RKO (cell line): ENCODE measurements at places on chromosomes 7 and 10.

- no peak for DNase-seq
Measured at GRCh38 chr10:132350391-132350790, 18.4 kb downstream of the LRRC27 start.

- no peak for DNase-seq
Measured at GRCh38 chr10:71741671-71742070, 22.1 kb upstream of the C10orf105 start.

- no peak for DNase-seq
Measured at GRCh38 chr10:119417852-119418251, 124.7 kb downstream of the RGS10 start.

- no peak for DNase-seq
Measured at GRCh38 chr7:24981171-24981951, 1.4 kb upstream of the OSBPL3 start.

GRCh38 chr10:108411206-108411605 is 1246.7 kb upstream of the SORCS1 start:
- no peak for DNase-seq

DNA sequence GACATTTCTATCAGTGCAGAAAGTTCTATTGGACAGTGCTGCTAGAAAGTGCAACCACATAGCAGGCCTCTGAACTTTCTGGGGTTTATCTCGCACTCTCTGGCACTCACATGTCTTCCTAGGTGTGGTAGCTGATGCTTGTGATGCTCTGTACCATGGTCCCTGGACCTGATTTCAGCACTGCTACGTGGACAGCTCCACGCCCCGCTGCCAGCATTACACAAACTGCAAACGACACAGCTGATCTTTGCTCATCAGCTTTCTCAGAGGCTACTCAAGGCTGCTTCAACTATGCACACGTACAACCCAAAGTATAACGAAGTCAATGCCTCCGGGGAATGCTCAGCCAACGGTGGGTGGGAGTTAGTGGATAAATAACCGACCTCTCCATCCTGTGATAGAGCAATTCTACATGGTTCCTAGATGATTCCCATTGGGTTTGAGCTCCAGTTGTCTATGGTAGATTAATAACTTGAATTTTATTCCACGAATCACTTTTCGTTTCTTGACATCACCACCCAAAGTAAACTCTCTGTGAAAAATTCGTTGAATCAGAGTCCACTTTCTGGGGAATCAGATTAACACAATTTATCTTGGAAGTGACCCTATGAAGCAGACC is 302.5 kb downstream of the ACTR3B start:
- DNase-seq: peak; percentile 59

GRCh38 chr10:50360077-50360850 is 108.9 kb upstream of the ASAH2 start:
- no peak for DNase-seq

DNA sequence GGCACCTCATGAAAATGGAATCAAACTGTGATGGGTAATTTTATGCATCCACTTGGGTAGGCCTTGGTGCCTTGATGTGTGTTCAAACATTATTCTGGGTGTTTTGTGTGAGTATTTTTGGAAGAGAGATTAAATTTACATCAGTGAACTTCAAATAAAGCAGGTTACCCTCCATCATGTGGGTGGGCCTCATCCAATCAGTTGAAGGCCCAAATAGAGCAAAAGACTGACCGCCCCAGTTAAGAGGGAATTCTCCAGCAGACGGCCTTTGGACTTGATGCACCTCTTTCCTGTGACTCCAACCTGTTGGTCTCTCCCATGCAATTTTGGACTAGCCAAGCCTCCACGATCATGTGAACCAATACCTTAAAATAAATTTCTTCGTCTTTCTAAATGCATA is 97.7 kb upstream of the DPP6 start:
- DNase-seq: no peak

- no peak for DNase-seq
Measured at GRCh38 chr10:123862421-123863182, 29.0 kb downstream of the CPXM2 start.

- peak; percentile 43 for DNase-seq
Measured at GRCh38 chr7:42843205-42843800, 68.6 kb downstream of the C7orf25 start.

DNA sequence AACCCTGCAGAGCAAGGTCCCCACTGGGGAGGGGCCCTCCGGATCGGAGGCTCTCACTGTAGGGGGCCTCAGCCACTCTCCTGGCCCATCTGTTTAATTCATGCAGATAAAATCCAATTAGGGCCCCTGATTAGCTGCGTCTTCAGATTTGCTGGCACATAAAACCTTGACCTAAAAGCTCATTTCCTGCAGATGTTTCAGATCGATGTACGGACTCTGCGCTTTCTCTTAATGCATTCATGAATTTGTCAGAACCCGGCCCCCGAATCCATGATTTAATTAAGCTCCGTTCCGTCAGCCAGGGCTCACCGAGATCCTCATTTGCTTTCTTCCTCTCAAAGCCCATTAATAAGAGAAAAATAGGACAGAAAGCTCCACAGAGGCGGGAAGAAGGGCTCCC is 40.0 kb upstream of the FOXL3 start:
- DNase-seq: no peak

GRCh38 chr7:39741942-39742623 is 118.7 kb downstream of the RALA start:
- DNase-seq: no peak

DNA sequence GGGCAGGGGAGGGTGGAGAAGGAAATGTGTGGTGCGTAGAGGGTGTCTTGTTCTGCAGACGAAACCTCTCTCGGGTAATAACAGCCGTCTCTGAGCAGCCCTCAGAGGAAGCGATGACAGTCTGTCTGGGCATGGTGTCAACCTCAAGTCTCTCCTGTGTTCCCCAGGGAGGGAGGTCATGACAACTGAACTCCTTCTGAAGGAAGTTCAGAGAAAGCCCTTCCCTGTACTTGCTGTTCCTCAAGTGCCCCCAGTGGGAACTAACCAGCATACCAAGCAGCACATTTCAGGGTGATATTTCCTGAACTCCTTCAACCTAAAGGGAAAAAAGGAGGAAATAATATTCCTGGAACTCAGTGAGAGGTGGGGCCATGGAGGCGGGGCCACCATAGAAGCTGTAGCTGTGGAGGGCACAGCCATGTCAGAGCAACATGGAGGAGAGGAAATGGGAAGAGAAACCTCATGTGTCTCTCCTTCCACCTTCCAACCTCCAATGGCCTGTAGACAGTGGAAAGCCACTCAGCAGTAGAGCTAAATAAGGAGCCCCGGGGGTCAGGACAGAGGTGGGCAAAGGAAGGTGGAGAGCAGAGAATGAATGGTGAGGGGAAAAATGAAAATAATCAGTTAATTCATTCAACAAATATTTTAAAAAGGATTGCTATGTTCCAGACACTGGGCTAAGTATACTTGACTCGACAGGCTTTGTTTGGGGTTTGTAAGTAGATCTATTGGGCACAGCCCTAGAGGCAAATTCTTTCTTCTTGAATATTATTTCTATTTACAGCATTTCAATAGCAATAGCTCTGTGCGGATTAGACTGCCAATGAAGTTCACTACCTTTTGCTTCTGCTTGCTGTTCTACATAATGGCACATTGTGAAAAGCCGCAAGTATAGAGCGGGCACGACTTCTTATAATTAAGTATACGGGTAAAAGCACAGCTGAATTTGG is 61.0 kb upstream of the AOAH start:
- no peak for DNase-seq

DNA sequence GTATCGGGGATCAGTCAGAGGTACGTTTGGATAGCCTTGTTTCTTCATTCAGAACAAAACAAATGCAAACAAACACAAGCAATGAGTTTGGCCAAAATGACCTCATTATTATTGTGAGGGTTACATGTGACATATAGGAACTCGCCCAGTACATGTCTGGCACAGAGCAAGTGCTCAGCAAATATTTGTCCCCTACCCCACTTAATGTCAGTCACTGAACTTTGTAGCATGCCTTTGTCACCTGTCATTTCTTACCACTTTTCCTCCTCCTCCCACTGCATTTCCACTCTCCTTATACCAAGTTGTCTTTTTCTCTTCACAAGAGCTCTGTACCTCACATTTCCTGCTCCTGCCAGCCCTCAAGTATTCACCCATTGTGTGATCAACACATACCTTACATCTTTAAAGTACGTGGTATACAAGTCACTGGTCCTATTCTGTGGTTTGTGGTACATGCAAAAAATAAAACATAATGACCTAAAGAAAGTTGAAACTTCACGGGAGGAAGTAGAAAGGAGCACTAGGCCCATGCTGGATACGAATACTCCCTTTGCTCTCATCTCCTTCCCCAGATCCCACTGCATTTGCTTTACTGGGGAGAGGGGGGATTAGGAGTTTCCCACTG is 236.0 kb downstream of the INHBA start:
- no peak for DNase-seq

GRCh38 chr7:55363386-55364170 is 1.6 kb upstream of the LANCL2 start:
- DNase-seq: no peak

DNA sequence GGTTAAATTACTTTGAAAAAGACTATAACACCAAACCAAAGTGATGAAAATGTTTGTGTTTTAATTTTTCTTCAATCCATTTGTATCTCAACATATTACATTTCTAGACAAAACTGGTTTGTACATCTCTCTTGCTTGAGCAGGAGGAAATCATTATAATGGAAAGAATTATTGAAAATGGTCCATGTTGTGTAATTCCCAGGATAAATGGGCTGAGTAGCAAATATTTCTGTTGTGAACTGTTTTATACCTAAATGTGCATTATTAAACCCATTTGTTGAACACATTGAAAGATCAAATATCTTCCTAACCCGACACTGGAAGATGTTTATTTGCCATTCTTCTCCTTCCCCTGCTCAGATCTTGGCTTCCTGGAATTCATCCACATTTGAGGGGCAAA is 14.1 kb upstream of the CDK6 start:
- DNase-seq: no peak

DNA sequence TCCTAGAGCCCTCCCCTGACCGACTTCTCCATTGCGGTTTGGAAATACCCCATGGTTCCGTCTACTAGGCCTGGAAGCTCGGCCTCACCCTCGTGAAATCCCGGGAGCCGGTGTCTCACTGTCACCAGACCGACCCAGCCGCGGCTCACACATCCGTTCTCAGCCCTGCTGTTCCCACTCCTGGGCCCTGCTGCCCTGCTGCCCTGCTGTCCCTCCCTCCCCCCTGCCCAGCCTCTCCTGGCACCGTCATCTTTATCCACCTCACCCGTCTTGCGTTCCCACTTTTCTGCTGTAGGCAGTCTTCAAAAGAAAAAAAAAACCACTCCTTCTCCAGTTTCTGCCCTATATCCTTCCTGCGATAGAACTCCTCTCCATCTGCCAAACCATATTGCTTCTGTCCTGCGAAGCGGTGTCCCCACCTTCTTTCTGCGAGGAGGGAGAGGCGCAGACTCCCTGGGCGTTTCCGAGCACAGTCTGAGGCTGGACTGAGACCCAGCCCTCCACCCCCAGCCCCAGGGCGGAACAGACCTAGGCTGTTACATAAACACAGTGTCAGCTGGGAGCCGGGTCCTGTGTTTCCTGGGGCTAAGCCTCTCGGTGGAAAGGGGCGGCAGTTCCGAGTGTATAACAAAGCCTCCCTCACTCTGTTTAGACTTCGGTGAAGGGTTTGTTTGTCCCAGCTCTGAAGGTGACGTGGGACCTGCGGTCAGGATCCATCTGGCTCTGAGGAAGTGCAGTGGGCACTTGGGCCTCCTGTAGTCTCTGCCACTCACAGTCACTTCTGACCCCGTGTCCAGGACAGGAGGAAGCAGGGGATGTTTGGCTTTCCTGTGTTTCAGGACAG is 2.8 kb downstream of the AGAP3 start:
- peak; percentile 60 for DNase-seq

DNA sequence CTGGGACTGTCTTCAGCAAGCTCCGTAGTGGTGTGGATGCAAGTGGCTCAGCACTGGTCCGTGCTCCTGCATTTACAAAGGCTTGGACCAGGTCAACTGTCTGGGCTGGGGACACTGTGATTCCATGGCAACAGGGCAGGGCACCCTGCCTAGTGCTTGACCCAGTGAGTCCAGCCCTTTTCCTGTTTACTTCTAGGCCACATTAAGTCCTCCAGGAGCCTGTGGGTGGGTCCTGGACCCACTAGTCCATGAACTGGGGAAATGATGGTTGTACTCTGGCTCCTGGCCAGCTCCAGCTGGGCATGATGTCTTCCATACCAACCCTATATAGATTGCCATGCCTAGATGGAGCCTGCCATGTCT is 152.0 kb downstream of the RPS24 start:
- no peak for DNase-seq

GRCh38 chr10:27998178-27998953 is 513 bp downstream of the ODAD2 start:
- no peak for DNase-seq

- no peak for DNase-seq
Measured at GRCh38 chr10:109929501-109930219, 6.3 kb upstream of the XPNPEP1 start.

DNA sequence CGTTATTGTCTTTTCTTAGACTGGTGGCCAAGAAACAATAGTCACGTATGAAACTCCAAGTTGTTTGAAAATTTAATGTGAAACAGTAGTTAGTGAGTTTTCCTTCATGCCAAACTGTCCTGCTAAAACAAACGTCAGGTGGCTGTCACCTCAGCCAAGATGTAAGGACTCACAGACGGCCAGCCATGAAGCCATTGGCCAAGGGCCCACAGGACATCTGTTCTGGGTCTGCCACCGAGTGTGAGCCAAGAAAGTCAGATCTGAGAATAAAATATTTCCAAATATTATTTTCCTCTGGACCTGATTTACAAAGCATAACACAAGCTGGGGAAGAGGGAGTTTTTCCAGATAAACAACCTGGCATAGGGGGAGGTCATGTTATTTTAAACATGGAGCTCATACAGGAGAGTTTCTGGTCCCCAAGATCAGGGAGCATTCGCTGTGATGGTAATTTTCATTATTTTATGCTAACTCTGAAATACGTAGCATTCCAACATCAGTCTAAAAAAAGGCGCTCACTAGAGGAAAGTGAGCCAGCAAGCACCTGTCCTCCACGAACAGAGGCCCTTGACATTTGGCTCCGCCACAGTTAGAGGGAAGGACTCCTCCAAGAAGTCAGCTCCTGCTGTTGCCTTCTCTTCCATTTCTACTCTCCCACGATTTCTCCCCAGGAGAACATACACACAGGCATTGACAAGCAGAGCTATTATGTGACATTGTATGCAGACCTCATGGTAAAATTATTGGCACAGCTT is 38.9 kb upstream of the LANCL2 start:
- no peak for DNase-seq
